ENCODE measurements at places on chromosomes 2 and 18. TPM values are rescaled to one million over a fixed set of nuclear protein-coding genes. Genes with fewer than 3 reads are reported as not detected.

Gene GPR148
- not detected for total RNA-seq

Gene CFAP53
- total RNA-seq = 0.98 TPM

GRCh38 chr2:104766683-104767082 lies 87.2 kb upstream of the POU3F3 start:
- DNase-seq = no peak

DNA sequence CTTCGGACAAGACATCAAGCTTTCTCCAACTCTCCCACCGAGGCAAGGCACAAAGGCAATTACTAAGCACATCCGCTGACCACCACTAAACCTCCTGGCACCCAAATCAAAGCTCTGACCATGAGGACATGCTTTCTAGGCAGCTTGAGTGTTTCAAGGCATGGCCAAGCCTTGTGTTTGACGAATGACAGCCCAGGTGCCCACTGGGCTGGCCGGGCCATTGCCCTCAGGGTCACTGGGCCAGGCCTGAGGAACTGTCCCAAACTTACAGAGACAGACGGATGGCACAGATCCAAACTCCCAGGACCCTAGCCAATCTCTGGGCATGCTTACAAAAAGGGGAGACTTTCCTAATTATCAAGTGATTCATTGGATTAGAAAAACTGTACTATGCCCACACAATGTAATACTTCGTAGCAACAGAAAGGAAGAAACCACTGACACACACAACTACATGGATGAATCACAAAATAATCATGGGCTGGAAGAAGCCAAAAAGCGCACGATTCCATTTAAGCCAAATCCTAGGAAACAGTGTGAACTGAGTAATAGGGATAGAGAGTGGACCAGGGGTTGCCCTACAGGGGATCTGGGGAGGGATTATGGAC lies 20.2 kb downstream of the CRACDL start:
- DNase-seq = peak; percentile 18

DNA sequence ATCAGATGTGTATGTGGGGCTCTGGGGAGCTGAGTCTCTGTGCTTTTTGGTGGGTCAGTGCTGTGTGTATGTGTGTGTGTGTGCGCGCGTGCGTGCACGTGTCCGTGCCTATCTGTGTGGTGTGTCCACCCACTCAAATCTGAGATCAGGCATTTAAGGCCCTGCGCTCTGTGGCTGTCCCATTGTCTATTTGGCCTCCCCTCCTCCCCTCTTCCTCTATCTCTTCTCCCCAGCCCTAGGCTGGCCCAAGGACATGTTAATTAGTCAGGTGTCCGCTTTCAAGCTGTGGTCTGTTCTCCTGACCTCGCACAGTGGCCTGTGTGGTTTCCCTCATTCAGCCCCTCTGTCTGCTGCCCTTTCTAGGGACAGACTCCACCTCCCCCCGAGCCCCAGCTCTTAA lies 136.4 kb downstream of the DYSF start:
- DNase-seq = no peak

- DNase-seq = no peak
Observed at GRCh38 chr18:65752625-65753325, 2.0 kb downstream of the CDH7 start.

Gene LYG1
- 2.1 TPM for total RNA-seq
